NCI-H2107 (cell line): ENCODE measurements at places on chromosomes 7 and 10.

- DNase-seq: no peak
Observed at GRCh38 chr10:78170026-78170475, 136.4 kb downstream of the RPS24 start.

GRCh38 chr10:4947635-4948596 is 15.3 kb upstream of the AKR1C1 start:
- DNase-seq: no peak

DNA sequence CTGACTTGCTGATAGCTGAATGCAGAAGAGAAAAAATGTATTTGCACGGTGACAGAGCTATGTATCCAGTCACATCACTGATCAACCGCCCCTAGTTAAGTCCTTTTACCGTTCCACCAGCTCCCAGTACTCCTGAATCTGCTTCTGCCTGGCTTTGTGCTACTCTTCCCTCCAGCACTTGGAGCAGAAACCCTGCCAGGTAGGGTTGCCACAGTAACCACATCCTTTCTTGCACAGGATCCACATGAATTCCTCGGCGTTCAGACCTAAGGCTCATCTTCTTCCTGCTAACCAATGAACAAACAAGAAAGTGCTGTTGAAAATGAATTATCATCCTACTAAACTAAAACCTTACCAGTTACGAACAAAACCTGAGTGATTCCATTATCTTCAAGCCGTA is 52.0 kb upstream of the KCTD7 start:
- DNase-seq: no peak

DNA sequence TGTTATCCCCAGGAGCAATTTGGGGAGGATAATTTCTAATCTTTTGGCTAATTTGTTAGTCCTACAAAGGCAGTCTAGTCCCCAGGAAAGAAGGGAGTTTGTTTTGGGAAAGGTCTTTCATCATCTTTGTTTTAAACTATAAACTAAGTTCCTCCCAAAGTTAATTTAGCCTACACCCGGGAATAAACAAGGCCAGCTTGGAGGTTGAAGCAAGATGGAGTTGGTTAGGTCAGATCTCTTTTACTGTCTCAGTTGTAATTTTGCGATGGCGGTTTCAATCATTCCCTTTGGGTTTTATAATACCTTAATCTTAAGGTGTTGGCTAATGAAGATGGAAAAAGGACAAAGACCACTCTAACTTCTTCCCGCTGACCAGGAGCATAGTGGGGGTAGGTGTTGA is 166.4 kb upstream of the NAMPT start:
- no peak for DNase-seq

DNA sequence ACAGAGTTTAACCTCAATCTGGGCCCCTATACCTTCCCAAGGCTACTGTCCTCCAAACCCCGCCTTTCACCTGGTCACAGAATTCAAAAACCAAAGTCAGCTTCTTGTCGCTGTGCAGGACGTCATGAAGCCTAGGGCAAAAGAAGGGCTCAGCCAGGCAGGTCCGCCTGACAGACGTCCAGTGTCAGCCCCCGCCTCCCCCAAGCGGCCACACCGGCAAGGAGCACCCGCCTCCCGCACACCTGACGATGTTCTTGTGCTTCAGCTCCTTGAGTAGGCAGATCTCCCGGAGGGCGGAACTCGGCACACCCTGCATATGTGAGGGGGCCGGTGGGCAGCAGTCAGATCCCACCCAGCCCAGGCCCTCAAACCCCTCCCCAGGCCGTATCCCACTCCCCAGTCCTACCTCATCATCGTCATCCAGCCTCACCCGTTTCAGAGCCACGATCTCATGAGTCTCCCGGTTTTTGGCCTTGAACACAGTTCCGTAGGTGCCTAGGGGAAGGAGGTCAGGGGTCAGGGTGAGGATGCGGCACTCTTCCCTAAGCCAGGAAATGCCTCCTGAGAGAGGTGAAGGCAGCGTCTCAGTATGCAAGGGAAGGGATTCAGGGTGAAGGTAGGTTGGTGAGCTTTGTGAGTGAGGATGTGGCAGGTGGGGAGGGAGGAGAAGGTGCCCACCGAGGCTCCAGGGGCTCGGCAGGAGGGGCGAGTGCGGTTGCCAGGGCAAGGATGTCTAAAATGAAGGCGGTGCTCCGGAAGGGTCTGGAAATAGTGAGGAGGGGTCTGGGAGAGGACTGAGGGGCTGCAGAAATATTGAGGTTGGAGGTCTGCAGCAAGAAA is 811 bp downstream of the CDK5 start:
- DNase-seq: no peak

DNA sequence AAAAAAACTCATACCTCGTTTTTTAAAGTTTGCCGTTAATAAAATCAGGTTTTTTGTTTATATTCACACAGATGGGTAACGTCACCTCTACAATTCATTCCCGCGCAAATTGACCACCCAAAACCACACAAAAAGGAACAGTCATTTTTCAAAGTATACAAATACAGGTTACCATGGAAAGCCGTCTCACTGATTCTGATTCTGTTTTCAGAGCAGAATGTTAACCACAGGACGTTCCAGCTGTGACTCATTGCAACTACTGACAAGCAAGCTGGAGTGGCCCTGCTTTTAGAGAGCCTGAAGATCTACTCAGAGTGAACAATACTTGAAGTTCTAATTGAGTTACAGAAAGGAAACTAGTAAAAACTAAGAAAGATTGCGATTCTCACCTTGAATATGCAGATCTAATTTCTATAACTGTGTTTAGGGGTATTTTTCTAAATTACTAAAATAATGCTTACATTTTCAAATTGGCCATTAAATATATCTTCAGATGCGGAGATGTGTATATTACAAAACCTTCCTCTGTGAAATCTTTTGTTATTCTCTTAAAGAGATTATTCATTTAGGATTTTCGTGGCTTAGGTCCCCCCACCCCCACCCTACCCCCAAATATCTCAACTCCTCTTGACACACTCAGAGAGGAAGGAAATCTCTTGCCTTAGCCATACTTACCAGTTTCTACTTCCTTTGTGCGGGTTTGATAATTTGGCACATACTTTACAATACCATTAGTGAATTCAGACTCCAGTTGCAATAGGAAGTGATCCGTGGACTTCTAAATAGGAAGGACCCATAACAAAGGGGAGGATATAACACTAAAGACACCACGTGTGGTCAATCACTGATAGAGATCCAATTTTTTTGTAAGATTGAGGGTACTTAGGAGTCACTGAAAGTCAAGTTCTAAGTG is 106.0 kb downstream of the CUBN start:
- DNase-seq: no peak

DNA sequence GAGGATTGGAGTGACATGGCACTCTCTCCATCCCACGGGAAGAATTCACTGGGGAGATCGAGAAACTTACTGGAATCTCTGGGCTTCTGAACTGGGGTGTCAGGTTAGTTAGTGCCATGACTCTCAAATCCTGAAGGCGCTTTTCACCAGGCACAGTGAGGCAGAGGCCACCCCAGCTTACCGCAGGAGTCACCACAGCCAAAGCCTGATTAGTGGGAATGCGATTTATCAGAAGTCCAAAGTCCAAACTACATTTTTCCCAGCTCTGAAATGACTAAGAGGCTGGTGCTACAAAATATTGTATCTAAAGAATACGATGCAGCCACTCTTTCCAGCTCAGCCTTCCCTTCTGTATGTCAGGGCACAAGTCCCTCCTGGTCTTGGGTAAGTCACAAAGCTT is 334.8 kb upstream of the SHH start:
- DNase-seq: no peak

DNA sequence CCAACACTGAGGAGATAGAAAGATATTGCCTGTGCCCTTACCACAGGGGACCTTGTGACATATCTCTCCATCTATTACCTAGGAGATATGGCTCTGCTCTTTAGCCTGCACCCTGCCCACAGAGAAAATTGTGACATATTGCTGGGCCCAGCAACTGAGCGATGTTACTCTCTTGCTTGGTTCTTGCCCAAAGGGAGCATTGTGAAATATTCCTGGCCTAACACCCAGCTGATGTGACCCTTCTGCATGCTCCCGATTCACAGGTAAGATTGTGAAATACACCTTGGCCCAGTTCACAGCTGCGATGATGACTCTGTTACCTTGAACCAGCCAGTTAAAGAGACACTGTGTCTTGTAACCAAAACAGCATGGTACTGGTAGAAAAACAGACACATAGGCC is 37.2 kb upstream of the ZNF107 start:
- no peak for DNase-seq

- no peak for DNase-seq
Observed at GRCh38 chr7:149245244-149245643, 5.8 kb downstream of the ZNF212 start.
